ENCODE measurements at places on chromosomes 5 and 9.
A peak's percentile ranks its signal among the peaks of the same experiment; 100 is the strongest.

- DNase-seq = no peak
Observed at GRCh38 chr9:129880654-129881546, 45.6 kb downstream of the USP20 start.

DNA sequence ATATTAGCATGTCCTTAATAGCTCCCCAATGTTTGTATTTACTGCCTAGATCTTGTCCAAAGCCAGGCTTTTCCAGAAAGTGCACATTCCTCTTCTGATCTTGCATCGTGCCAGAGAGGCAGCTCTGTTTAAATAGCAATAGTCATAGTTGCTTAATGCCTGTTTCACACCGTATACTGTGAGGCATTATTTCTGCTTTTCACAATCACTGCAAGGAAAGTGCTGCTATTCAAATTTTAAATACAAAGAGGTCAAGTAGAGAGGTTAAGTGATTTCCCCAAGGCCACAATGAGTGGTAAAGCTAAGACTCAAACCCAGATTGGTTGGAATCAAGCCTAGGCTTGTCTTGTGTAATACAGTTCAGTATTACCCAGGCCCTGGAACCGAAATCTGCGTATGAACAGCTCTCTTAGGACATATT is 153.6 kb downstream of the SNX18 start:
- DNase-seq = no peak

DNA sequence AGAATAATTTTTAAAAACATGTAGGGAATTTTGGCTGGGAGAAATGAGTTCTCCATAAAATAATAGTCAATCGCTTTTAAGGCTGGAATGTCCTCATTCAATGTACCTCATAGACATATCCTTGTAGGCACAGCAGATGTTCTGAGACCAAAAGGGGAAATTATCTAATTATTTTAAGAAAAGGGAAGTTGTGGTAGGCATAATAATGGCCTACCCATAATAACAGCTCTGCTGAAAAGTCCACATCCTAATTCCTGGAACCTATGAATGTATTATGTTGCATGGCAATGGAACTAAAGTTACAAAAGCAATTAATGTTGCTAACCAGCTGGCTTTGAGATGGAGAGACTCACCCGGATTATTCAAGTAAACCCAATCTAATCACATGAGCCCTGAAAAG is 216.1 kb downstream of the TRIM36 start:
- no peak for DNase-seq

GRCh38 chr5:36125868-36126267 is 25.8 kb downstream of the LMBRD2 start:
- DNase-seq = no peak

- DNase-seq = no peak
Observed at GRCh38 chr5:148833122-148833521, 6.7 kb downstream of the ADRB2 start.

- no peak for DNase-seq
Observed at GRCh38 chr5:139926797-139927503, 116.1 kb downstream of the NRG2 start.

GRCh38 chr5:64213531-64213930 is 47.9 kb downstream of the RNF180 start:
- no peak for DNase-seq

GRCh38 chr5:169973056-169973455 is 7.2 kb downstream of the INSYN2B start:
- no peak for DNase-seq

GRCh38 chr5:139578325-139578724 is 17.2 kb downstream of the UBE2D2 start:
- DNase-seq = no peak

DNA sequence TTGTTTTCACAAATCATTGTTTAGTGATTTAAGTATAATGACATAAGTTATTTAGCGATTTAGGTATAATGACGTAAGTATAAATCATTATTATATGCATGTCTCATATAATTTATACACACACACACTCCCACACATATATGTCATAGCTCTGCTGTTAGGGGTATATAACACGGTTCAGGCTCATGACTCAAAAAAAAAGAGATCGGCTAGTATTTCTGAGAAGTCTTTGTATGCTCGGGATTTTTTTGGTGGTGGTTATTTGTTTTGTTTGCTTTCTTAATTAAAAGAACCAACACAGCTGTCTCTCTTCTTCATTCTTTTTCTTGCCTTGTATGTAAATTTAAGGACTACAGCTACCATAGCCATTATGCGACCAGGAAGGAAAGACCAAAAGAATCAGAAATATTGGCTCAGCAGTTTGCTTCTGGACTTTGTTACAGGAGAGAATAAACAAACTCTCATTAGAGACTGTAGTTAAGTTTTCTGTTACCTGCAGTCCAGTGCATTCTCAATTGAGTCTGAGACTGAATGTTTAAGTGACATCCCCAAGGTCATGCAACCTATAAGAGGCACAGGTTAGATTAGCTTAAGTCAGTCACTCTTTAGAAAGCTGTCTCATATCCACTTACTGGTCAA is 83.2 kb upstream of the NREP start:
- no peak for DNase-seq

DNA sequence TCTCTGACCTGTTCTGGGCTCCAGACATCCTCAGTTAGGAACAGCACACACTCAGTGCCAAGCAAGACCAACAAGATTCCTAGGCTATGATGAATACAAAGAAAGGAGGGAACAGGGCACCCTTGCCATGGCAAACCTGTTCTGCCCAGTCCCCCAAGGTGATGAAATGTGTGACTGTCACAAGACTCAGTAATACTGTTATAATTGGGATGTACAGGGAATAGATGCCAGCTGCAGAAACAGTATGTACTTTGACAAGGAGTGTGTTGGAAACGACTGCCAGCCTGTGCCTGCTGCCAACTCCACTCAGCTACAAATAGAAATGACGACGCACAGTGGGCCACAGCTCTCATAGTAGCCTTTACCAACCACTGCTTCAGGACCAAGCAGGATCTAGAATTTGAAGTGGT is 453.0 kb downstream of the EFNA5 start:
- peak; percentile 21 for DNase-seq

- no peak for DNase-seq
Observed at GRCh38 chr5:150309101-150309885, 6.6 kb upstream of the ARSI start.

Data from NCI-H1092 (cell line).